ENCODE measurements at places on chromosomes 4 and X. TPM values are rescaled to one million over a fixed set of nuclear protein-coding genes. Genes with fewer than 3 reads are reported as not detected.

KCNE5 gene
- total RNA-seq: 0.52 TPM

NEIL3 gene
- 13.6 TPM for total RNA-seq

GLRB gene
- total RNA-seq: not detected

ARX gene
- not detected for total RNA-seq

TGIF2LX gene
- not detected for total RNA-seq

RIPPLY1 gene
- not detected for total RNA-seq

L1CAM gene
- 1.7 TPM for total RNA-seq

TBC1D8B gene
- total RNA-seq: 0.26 TPM

MAGED4 gene
- not detected for total RNA-seq

PPP4R3C gene
- not detected for total RNA-seq

DHRSX gene
- total RNA-seq: 27.4 TPM

KDM6A gene
- total RNA-seq: 26.4 TPM

CXCL8 gene
- total RNA-seq: 10.7 TPM

SGMS2 gene
- 0.64 TPM for total RNA-seq

H2AZ1 gene
- 447 TPM for total RNA-seq

REST gene
- 52.4 TPM for total RNA-seq

RPL39 gene
- 1,912 TPM for total RNA-seq

PRKG2 gene
- 0.20 TPM for total RNA-seq

CT47B1 gene
- total RNA-seq: not detected

STK32B gene
- not detected for total RNA-seq

CNGA1 gene
- not detected for total RNA-seq

HSFX2 gene
- total RNA-seq: not detected

ACOX3 gene
- total RNA-seq: 18.4 TPM

FAM47B gene
- not detected for total RNA-seq

DUSP21 gene
- not detected for total RNA-seq

ATOH1 gene
- not detected for total RNA-seq

ARR3 gene
- not detected for total RNA-seq

CRMP1 gene
- total RNA-seq: not detected

SFRP2 gene
- not detected for total RNA-seq

USO1 gene
- 48.6 TPM for total RNA-seq

Data from activated T-helper 1 cell treated with anti-CD3 and anti-CD28 coated beads, Interleukin-12 subunit alpha, Interleukin-12 subunit beta, Interleukin-2, Interleukin-4 antibody, amounts not matched to agents 30 ng/mL and 10 ng/mL and 1 ng/mL, durations not matched to agents 14 hours and 24 hours and 36 hours (primary cell).